Sciatic nerve (tissue), 2 donors: ENCODE measurements at places on chromosomes 6 and 20. TPM values are rescaled to one million over a fixed set of nuclear protein-coding genes. Genes with fewer than 3 reads are reported as not detected.
A peak's percentile ranks its signal among the peaks of the same experiment; 100 is the strongest.

- DNase-seq: no peak
Observed at GRCh38 chr6:150664091-150664490, 64.4 kb downstream of the PLEKHG1 start.

The RSPH4A gene
- 0.18 TPM for total RNA-seq

- no peak for DNase-seq
Observed at GRCh38 chr6:45094831-45095230, 233.3 kb upstream of the RUNX2 start.

DNA sequence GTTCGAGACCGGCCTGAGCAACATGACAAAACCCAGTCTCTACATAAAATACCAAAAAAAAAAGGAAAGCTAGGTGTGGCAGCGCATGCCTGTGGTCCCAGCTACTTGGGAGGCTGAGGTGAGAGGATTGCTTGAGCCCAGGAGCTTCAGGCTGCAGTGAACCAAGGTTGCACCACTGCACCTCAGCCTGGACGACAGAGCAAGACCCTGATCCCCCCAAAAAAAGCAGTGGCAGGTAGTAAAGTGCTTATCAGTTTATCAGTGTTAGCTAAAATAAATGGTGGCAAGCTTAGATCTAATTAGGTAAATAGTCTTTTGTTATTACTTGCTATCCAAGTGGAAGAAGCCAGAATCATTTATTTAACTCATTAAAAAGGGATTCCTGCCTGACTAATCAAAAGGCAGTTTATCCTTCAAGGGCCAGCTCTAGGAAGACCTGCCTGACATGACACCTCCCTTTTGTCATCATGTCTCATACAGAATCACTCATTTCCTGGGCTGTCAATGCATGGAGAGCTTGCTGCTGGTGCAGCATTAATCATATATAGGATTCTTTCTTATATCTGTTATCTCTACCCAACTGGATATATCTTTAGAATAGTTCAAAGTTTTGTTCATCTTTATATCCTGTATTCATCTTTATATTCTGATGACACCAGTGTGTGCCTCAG, 9.6 kb downstream of the DSTN start:
- DNase-seq: no peak

DNA sequence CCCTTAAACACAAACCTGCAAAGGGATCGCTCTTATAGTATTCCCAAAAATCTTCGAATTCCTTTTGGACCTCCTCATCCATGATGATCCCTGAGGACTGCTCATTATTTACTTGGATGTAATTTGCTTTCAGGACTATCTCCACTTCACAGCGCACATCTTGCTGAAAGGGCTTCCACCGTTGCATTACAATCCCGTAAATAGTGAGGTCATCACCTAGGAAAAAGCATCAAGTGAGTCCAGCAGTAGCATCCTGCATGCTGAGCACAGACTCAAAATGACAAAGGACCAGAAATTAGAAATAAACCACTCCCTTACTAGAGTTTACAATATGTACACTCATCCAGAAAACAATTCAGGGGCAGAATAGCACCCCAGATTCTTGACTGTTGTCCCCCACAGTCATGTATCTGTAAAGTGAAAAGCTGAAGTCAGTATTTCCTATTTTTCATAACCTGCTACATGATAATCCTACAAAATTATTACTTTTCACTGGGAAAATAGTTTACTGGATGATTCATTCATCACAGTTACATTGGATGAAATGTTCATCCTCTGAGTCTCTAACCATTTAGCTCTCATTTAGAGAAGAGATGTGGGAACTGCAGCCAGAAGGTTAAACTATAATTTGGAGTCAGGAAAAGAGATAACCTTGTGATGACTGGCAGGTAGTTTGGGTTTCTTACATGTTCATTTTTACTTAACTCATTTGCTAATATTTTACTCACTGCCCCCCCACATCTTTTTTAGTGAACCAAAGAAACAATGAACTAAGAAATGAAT, 17.2 kb downstream of the MCM9 start:
- no peak for DNase-seq

The CAP2 gene
- total RNA-seq: 7.1 TPM

DNA sequence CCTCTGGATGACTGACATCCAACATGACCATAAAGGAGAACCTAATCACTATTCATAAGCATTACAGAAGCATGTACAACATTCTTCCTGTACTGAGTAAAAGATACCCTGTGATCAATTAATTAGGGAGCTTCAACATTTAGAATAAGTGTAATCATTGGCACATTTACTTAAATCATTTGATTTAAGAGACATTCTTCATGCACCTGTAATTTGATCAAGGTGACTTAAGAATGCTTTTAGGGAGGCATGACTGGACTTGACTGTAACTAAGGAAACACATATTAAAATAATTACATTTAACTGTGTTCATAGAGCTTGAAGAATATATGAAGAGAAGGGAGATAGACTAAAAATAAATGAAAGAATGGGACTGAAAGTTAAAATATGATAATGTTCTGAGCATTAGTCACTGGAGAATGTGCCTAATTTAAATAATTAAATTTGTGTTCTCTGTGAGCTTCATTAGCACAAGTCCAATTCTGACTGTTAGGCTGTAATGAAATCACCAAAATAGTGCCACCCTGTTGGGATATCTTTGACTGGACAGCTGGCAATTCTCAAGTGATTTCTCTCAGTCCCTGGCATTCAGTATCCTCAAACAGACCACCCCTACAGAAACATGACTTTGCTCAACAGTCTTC, 295.5 kb upstream of the ADGRB3 start:
- no peak for DNase-seq

The PSORS1C2 gene
- not detected for total RNA-seq

GRCh38 chr20:56826306-56826704, 197.2 kb downstream of the TFAP2C start:
- no peak for DNase-seq

The FKBP1C gene
- 0.89 TPM for total RNA-seq

DNA sequence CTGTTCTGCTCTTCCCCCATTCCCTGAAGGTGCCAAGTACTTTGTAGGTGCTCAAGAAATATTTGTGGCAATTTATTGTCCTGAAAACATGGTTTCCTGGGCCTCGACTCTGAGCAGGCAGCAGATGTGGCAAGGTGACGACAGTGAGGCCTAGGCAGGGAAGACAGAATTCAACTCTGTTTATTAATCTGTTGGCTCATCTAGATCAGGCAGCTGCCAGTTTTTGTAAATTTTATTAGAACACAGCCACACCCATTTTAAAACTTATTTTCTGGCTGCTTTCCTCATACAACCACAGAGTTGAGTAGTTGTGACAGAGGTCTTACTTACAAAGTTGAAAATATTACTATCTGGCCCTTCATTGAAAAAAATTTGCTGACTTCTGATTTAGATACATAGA, 24.5 kb downstream of the MAPK14 start:
- DNase-seq: no peak

DNA sequence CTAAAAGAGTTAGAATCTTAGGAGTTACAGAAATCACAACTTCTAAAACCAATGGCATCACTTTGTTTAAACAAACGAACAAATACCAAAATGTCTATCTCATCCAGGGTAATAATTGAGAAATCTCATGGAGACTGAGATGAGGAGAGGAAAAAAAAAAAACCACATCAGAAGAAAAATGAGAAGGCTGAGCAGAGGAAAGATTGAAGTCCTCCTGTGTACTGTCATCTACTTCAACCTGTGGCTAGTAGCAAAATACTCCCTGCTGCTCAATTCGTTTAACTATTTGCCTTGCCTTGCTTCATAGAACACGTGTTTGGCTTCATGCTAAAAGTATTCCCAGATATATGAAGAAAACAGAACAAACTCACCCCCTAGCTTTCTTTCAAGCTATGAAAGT, 143.7 kb downstream of the PDE10A start:
- no peak for DNase-seq

GRCh38 chr6:21946298-21946783, 350.5 kb downstream of the PRL start:
- DNase-seq: no peak

GRCh38 chr6:111769365-111770152, 103.7 kb downstream of the FYN start:
- no peak for DNase-seq

- DNase-seq: peak; percentile 74
Observed at GRCh38 chr6:127186889-127187288, 68.4 kb downstream of the RSPO3 start.

DNA sequence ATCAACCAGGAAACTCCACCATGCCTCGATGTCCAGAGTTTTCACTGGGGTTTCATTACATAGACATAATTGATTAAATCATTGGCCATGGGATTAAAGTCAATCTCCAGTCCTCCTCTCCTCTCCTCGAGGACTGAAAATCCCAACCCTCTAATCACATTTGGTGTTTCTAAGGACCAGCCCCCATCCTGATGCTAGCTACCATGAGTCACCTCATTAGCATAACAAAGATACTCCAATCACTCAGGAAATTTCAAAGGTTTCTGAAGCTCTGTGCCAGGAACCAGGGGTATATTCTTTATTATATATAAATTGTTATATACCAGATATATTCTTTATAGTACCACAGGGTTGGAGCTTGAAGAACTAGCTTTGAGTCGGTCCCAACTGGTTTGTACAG, 212.9 kb upstream of the PRND start:
- DNase-seq: no peak

- DNase-seq: peak; percentile 64
Observed at GRCh38 chr6:89411145-89412070, 665 bp downstream of the RRAGD start.

DNA sequence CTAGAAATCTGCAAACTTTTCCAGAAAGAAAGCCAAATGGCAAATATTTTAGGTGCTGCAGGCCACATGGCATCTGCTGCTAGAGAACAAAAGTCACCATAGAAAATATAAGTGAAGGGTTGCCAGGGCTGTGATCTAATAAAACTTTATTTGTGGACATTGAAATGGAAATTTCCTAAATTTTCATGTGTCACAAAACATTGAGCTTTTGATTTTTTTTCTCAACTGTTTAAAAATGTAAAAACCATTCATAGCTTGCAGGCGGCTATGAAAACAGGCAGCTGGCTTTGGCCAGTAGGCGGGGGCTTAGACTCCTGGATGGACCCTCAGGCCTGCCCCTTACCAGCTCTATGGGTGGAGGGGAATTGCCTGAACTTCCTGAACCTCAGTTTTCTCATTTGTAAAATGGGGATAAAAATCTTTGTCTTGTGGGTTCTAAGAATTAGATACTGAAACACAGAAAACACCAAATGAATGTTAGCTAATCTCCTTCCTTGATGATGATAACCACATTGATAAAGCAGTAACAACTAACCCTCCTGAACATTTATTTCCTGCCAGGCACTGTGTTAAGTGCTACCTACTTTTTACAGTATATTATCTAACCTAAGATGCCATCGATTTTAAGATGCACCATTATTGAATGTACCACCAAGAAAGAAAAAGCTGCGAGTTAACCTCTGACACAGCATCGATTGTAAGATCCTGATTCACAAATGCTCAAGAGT, 85.5 kb downstream of the SLC22A23 start:
- no peak for DNase-seq

GRCh38 chr6:161924516-161925116, 650.8 kb upstream of the AGPAT4 start:
- no peak for DNase-seq

The MLN gene
- total RNA-seq: not detected

DNA sequence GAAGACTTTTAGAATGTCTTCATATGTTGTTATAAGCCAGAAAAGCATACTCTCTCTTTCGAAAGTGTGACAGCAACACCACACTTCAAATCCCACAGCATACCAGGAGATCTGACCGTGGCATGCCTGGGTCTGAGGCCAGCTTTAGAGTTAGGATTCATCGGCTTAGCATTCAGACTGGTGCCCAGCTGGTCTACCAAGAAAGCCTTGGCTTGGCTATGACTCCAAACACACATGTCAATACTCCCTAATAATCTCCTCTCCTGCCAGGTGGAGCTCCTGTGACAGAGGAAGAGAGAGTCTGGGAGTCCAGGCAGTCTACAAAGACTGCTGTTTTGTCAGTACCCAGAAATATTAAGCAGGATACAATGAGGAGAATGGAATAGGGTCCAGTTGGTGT, 77.1 kb upstream of the MAN1A1 start:
- no peak for DNase-seq

The GSTA3 gene
- not detected for total RNA-seq

GRCh38 chr6:39911513-39912125, 22.6 kb downstream of the MOCS1 start:
- DNase-seq: peak; percentile 19

DNA sequence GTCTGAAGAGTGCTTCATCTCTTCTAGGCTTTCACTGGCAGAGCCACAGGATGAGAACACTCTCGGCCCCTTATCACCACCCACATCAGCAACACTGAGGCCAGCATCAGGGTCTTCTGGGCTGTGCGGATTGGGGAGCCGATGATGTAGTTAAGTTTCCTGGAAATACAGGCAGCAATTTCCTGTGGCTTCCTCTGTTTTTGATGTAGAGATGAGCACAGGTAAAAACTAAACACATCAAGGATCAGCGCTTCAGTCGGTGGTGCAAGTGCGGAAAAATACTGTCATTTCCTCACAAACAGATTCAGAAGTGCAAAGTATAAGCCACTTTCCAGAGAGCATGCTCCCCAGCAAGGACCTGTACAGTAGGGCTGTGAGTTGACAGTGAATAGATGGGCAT, 62.6 kb downstream of the BACH2 start:
- DNase-seq: no peak

DNA sequence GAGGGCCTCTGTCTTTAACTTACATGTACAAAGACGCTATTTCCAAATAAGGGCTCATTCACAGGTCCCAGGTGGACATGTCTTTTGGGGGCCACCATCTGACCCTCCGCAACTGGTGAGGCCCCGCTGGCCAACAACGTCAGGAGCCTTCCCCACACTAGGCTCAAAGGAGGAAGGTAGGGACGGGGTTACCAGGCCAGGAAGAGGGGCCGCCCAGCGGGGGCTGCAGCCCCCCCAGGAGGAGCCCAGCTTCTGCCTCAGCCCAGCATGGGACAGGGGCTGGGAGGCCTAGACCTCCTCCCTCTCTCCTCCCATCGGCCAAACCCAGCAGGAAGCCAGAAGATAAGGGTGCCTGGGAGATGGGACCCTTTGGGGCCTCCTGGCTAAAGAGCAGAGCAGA, 142.7 kb downstream of the TAF4 start:
- no peak for DNase-seq

DNA sequence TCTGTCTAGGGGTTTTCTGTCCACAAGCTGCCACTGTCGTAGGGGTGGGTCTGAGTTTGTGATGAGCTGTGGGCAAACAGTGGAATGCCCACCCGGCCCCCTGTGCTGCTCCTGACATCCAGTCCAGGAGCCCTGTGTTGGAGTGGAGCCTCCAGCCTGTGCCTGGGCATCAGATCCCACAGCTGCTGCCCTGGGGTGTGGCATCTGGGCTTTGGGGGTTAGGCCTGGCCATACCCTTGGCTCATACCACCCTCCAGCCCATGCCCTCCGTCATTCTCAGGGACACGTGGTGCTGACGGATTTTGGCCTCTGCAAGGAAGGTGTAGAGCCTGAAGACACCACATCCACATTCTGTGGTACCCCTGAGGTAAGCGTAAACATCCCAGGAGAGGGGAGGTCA, 12.9 kb downstream of the SGK2 start:
- DNase-seq: no peak

The BMP6 gene
- total RNA-seq: 9.0 TPM
